AG04450 (cell line): ENCODE measurements at places on chromosomes 16 and 17.

DNA sequence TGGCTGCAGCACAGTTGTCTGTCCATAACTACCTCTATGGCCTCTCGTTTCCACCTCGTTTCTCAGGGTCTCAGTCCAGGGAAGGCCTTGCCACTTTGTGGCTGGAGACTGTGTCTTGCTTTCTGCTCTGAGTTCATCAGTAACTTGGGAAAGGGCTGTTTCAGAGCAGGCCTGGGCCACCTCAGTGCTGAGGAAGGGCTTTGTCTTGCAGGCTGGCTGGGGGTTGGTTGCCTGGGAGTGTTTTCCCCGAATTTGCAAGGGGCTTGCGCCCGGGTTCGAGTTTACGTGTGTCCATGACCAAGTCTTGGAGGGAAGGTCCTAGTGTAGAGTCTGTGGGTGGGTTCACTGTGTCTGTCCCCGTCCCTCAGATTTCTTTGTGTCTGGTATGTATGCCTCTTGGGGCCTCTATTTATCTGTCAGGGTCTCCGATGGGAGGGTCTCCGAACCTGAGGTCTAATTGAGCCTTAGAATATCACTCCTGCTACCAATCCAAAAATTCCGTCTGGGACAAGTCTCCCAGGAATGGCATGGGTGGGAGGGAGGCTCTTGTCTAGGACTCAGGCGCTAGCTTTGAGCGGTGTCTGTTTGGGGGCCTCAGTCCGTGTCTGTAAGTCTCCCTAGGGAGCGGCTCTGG lies 594 bp upstream of the TGFB1I1 start:
- no peak for DNase-seq

GRCh38 chr17:37671028-37671823 lies 28.0 kb upstream of the DDX52 start:
- DNase-seq, result no peak

- no peak for DNase-seq
Observed at GRCh38 chr16:78972006-78972405, 628.5 kb downstream of the MAF start.

- DNase-seq, result no peak
Observed at GRCh38 chr17:81711814-81712467, at the start of gene SLC25A10. Gene SLC25A10, plus strand, starts transcription at chr17:81712284. Its CDS starts 143 bp downstream, at chr17:81712427.

- DNase-seq, result no peak
Observed at GRCh38 chr16:84461413-84462295, 42.8 kb downstream of the MEAK7 start.

DNA sequence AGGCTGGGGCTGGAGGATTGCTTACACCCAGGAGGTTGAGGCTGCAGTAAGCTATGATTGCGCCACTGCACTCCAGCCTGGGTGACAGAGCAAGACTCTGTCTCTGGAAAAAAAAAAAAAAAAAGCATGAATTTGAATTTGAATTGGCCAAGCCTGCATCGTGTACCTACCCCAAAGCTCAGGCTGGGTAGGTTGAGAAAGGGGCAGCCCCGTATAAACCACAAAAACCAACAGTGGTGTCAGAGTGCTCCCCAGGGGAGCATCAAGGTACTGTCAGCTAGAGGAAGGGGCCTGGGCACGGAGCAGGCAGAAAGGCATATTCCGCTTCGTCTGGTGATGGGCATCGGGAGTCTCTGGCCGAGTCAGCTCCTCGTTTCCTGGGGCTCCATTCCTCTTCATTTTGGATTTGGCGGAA lies 40.9 kb downstream of the RAP1GAP2 start:
- no peak for DNase-seq

- DNase-seq, result no peak
Observed at GRCh38 chr16:50165473-50165872, 12.4 kb downstream of the TENT4B start.

GRCh38 chr17:76122431-76123190 lies 18.4 kb downstream of the FOXJ1 start:
- DNase-seq, result no peak

DNA sequence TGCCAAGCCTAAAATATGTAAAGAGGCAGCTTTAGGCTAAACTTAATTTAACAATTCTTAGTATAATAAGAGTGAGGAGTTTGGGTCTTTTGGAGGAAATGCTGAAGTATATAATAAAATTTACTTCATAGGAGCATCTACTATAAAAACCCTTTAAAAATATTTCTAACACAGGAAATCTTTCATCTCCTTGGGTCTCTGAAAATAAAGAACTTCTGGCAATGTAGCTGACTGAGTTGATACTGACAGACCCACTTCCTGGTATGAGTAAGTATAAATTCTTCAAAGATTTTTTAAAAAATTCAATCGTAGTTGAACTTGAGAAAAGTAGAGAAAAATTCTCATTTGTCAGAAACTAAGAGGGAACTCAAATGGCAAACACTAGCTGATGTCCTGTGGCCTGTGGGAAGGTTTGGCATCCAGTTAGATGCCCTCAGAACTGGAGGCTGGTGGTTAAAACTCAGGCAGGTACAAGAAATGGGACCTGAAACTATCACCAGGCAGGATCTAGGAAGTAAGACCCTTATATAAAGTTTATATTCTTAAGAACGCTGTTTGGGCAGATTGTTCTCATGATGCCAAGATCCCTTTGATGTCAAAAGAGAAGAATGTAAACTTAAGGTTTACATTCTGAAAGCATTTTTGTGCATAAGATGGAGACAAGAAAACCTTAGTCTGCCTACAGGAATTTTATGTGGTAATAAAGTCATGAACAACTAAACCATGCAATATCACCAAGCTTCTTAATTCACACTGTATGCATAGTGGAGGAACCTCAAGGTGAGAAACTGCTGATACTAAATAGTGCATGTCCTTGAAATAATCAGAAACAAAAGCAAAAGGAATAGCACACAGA lies 6.2 kb downstream of the KRTAP4-6 start:
- no peak for DNase-seq

GRCh38 chr16:69201291-69201690 lies 14.3 kb downstream of the SNTB2 start:
- no peak for DNase-seq

DNA sequence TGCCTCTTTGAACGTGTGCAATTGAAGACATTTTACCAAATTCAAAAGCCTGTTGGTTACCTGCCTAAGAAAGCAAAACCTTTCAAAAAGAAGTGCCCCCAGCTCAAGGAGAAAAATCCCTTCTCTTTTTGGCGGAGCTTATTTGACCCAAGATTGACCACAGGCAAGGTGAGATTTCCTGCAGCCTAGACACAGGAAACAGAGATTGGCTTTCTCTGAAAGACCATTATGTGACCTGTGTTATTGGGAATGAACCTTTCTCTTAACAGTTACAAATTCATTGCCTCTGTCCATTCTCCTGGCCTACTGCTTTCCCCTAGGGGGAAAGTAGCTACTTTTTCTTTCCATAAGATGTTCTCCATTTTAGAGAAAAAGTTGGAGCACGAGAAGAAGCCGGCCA lies 42.1 kb upstream of the MAF start:
- no peak for DNase-seq

- no peak for DNase-seq
Observed at GRCh38 chr17:66560691-66561090, 258.3 kb downstream of the PRKCA start.

DNA sequence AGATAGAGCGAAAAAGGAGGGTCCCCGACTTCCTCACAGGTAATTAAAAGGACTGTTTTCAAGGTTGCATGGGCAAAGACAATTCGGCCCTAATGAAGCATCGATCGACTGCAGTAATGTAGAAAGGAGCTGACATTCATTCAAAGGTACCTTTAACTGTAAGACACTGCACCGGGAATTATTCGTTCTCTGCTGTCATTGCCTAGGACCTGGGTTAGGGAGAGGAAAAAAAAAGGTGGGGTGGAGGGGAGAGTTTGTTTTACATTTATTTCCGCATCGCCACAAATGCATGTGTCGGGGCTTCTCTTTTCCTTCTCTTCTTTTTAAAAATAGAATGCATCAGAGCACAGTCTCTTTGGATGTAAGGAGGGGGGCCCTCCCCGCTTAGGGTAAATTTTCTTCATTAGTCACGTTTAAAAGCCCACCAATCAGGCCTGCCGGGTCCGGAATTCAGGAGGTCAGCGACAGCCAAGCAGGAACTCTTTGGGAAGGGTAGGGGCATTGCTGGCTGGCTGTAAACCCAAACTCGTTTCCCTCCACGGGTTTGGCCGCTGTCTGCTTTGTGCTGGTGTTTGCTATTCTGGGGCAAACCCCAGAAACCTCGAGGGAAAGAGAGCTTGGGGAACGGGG lies 496.2 kb upstream of the ZFHX3 start:
- DNase-seq, result no peak

DNA sequence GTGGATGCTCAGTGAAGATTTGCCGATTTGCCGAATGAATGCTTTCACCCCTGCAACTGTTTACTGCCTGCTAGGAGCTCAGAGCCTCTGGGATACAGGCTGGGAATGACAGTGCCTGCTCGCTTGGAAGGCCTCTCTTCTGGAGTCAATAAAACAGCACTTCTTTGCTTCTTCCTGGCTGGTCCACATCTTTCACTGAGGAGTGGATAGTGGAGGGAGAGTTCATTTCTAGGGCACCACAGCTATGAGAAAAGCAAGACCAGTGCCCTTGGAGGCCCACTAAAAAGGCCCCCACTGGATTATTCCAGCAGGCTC lies 3.1 kb upstream of the USP7 start:
- DNase-seq, result no peak

DNA sequence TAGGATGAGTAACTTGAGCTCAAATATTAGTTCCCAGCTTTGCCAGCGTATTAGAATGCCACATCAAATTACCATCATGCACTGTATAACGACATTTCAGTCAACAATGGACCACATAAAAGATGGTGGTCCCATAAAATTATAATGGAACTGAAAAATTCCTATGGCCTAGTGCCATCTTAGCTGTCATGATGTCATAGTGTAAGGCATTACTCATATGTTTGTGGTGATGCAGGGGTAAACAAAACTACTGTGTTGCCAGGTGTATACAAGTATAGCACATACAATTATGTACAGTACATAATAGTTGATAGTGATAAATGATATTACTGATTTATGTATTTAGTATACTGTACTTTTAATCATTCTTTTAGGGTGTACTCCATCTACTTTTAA lies 54.4 kb upstream of the NETO2 start:
- no peak for DNase-seq

GRCh38 chr17:49459401-49459984 lies 35.6 kb upstream of the NGFR start:
- DNase-seq, result no peak
